Motor neuron (in vitro differentiated cells): ENCODE measurements at places on chromosomes 16 and 17. TPM values are rescaled to one million over a fixed set of nuclear protein-coding genes. Genes with fewer than 3 reads are reported as not detected.

GRCh38 chr16:30651124-30652004, 604 bp downstream of the PRR14 start:
- ATAC-seq: peak; percentile 47

DNA sequence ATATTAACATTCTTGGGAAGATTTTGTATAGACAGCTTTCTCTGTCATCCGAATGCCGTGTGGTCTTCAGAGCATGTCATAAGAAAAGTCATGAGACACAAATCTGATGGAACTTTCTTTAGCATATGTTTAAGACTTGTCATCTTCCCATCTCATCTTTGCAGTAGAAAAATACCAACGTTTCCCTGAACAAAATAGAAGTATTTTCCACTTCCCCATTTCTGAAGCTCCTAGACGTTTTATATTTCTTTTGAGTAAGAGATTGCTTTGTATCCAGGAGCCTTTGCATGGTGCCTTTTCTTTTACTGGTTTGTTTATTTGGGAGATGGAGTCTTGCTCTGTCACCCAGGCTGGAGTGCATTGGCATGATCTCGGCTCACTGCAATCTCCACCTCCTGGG, 235.1 kb downstream of the PRKCA start:
- no peak for ATAC-seq

DNA sequence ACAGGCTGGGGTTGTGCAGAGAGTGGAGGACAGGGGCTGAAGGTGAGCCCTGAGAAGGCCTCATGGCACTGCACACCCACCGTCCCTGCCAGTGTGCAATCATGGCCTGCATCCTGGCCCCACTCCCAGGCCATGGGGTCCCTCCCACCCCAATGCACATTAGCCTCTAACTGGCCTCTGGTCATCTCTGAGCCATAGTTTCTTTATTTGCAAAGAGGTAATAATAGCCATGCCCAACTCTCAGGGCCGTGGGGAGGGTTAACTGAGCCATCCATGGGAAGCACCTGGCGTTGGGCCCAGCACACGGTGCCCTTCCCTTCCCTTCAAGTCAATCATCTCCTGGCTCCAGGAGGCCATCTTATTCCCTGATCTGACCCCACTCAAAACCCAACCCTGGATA, 10.8 kb upstream of the ITGA3 start:
- ATAC-seq: no peak

- no peak for ATAC-seq
These were observed 21.9 kb upstream of the PHAF1 start for GRCh38 chr16:67087803-67088202.

DNA sequence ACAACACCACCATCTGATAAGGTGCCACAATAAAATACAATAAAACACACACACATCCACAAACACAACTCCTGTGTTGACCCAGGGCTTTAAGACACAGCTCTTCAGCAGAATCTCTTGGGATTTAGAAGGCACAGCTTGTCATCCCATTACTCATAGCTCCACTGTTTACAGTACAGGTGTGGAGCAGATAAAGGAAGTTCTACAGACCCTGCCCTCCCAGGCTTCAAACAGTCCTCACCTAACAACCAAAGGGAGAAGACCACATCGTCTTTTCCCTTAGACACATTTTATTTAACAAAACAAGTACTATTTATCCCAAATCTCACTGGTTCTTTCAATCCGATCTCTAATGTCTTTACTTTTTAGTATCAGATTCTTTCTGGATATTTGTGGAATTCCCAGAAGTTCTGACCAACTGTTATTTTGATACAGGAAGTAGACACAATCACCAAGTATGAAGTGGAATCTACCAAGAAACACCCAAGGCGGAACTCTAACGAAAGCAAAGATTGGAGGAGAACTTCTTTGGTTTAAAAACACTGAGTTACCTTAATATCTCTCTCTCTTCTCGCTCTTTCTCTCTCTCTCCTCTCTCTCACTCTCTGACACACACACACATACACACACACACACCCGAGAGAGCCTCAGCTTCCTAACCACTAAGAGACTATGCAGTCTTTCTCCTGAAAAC, 46.1 kb downstream of the CYTH1 start:
- no peak for ATAC-seq

DNA sequence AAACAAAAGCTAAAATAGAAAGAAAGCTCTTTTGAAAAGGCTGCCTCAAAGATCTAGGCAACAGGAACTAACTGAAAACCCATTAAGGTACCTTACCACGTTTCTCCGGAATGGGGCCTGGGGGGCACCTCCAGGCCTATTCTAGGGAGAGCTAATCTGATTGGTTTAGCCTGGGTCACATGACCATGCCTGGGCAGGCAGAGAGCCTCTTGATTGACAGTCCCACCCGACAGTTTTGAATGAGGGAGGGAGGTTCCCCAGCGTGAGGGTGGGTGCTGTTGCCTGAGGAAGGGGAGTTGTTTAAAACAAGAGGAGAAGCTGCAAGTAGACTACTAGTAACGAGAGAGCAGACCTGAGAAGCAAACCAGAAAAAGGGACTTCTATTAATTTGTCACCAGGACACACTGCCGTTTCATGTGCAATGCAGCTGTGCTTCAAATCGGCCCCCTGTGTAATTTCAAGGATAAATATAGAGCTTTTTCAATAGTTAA, 143.4 kb upstream of the HS3ST2 start:
- ATAC-seq: peak; percentile 34

GRCh38 chr16:84957792-84958191, 53.5 kb downstream of the ZDHHC7 start:
- ATAC-seq: no peak

STX1B gene
- 11.6 and 13.9 TPM in 2 replicates for total RNA-seq

GRCh38 chr17:67784364-67785121, 40.8 kb upstream of the BPTF start:
- ATAC-seq: no peak

- ATAC-seq: no peak
These were observed 10.8 kb upstream of the NAGLU start for GRCh38 chr17:42525221-42525620.

ALOXE3 gene
- total RNA-seq: 0.15 and 0.48 TPM in 2 replicates

APOBR gene
- 0.05 and 0.25 TPM in 2 replicates for total RNA-seq

GRCh38 chr17:79955691-79956440, 79.8 kb downstream of the TBC1D16 start:
- ATAC-seq: no peak

DNA sequence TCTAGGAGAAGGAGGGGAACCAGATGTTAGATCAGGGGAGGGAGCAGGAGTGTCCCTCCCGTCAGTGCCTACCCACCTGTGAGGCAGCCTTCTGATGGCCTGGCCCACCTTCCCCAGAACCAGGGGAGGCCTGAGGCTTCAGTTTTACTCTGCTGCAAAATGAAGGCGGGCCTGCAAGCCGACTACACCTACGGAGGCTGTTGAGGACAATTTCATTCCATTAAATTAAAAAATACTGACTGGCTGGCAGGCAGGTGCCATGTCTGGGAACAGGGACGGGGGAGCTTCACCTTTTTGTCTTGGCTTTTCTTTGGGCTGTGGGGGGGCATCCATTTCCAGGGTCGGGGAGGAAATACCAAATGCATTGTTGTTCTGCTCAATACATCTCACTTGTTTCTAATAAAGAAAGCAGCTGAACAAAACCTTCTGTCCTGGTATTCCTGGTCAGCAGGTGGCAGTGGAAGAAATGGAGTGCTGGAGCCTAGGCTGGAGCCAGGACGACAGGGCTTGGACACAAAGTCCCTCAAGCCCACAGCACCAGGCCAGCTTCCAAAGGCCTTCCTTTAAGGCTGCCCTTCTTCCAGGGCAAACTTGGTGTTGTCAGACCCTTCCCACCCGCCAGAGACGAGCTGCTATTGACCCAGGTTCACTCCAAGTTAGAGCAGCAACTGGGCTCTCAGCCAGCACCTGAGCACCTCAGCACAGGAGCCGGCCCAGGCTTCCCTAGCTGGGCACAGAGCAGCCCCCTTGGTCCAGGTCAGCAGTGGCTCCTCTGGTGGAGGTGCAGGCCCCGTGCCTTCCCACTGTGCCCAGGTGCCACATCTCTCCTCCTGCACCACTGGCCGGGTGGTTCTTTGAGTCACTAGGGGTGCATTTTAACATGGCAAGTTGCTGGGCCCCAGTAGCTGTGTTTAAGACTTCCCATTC, 23.5 kb downstream of the PLCD3 start:
- no peak for ATAC-seq

DNA sequence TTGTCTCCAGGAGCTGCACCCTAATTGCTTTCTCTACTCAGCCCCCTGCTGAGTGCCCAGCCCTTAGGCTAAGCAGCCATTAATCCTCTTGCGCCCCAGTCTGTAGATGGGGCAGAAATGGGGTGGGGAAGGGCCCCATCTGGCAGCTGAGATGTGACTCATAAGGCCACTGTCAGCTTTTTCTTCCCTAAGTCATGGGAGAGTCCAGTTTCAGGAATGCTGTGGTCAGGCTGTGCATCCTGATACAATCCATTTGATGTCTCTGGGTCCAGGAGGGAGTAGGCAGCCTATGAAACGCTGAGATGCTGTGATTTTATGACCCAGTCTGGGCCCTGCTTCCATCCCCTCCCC, 12.3 kb downstream of the PLXDC1 start:
- peak; percentile 21 for ATAC-seq

DNA sequence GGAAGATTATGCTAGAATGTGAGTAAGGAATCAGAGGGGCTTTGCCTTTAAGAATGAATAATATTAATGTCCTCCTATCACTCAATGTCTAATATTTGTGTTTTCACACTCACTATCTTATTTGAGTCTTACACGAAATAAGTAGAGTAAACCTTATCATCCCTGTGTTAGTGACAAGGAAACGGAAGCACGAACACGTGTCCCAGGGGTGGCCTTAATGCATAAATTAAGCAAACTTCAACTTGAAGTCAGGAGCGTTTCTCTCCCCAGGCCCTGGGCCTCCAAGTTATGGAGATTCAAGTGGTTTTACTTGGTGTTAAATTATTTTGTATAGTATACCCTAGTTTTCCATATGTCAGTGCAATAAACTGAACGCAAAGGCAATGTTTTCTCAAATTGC, 96.0 kb downstream of the WDR59 start:
- ATAC-seq: no peak

DNA sequence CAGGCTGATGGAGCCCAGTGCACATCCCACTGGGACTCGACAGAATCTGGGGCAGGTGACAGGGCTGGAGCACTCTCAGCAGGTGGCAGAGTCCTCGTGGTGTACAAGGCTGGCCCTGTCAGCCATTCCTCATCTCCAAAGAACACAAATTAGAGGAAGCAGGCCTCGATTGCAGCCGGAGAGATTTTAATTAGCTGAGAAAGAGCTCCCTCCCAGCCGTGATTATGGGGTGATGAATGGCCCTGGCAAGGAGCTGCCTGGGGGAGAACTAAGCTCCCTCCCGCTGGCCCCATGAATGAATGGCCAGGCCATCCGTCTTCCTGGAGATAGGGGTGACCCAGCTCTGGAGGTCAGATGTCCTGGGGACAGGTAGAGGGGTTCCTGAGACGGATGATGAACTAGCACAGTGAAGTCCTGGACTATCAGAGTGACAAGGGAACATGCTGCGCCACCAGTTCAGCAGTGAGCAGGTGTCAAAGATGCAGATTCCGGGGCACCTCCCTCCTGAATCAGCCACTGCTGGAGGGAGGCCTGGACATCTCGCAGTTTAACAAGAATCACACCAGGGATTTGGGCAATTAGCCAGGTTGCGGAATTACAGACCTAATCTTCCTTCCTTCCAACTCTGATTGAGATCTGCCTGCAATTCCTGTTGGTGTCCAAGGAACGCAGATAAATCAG, 35.5 kb downstream of the PIMREG start:
- ATAC-seq: peak; percentile 83

AANAT gene
- total RNA-seq: 0.38 and 0.43 TPM in 2 replicates

PLEKHH3 gene
- total RNA-seq: 18.2 and 19.0 TPM in 2 replicates

GRCh38 chr16:84449156-84450140, 55.0 kb downstream of the MEAK7 start:
- peak; percentile 65 for ATAC-seq

MC1R gene
- total RNA-seq: 7.1 TPM in 2 replicates

DNA sequence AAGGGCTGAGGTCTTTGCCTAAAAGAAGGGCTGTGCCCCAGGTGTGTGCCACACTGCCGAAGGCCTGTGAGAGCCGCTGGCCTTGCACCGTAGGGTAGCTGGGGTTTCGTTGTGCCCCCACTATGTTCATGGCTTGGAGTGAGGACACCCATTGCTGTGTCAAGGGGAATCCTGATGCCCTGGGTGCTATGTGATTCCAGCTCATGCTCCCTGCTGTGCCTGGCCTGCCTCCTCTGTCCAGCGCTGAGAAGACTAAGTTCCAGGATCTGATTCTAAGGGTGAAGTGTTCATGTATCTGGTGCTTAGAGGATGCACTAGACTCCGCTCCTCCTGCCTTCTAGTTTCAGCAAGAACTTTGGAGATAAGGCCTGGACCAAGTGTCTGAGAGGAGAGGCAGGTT, 47.4 kb downstream of the SREBF1 start:
- ATAC-seq: no peak

KRTAP4-6 gene
- total RNA-seq: 0.34 and 0.47 TPM in 2 replicates

GRCh38 chr17:35865412-35866340, 3.0 kb downstream of the HEATR9 start:
- ATAC-seq: no peak

HEATR9 gene
- 0.38 TPM in 1 of 2 replicates, not detected in the other for total RNA-seq

- ATAC-seq: no peak
These were observed 236.3 kb downstream of the KCNJ2 start for GRCh38 chr17:70405492-70406220.

- ATAC-seq: no peak
These were observed 6.8 kb upstream of the SULT1A1 start for GRCh38 chr16:28616636-28617035.

SDR42E2 gene
- total RNA-seq: 0.18 and 1.3 TPM in 2 replicates

DNA sequence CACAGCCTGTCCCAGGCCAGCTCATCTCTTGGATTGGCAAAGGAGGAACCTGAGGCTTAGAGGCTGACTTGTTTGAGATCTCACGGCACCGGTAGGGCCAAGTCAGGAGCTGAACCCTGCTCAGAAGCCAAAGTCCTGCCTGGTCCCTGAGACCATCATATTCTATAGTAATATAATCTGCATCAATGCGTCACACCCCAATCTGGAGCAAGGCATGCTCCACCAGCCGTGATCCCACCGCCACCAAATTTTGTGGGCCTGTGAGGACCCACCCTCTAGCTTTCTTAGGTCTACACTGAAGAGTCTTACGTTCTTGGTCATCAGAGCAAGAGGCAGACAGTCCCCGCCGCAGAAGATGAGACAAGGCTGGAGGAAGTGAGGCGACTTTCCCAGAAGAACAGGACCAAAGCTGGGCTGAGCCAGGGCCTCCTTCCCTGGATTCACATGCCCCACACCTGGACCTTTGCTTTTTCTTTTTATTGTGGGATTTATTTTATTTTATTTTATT, 2.7 kb downstream of the SULT1A1 start:
- no peak for ATAC-seq

TSPOAP1 gene
- total RNA-seq: 17.9 and 18.7 TPM in 2 replicates

DNA sequence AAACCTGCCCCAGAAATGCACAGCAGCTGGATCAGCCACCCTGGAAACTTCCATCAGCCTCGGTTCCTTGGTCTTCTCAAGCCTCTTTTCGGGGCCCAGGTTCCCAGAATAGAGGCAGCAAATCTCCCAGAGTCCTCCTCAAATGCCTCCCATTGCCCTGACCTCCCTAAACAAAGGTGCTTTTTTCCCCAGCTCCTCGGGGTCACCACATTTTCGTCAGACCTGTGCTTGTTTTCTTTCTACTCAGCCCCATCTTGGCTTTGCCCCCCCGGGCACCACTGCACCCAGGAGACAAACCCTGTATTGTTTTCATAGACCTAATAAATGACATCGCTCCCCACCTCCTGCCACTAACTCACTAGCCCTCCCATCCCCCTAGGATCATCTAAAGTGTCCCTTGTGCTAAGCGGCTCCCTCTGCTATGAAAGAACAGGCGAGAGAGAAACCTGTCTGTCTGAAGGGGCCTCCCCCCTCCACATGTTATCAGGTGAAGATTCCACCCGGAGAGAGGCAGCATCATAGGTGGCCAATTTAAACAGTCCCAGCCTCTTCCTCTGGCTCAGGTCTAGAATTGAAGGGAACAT, 451.1 kb downstream of the SOX9 start:
- ATAC-seq: no peak
